Stimulated activated CD4-positive, alpha-beta T cell treated with anti-CD3 and anti-CD28 coated beads, Interleukin-15, amount 100 ng/mL, for 1 hour (primary cell): ENCODE measurements at places on chromosomes 5 and 9.

DNA sequence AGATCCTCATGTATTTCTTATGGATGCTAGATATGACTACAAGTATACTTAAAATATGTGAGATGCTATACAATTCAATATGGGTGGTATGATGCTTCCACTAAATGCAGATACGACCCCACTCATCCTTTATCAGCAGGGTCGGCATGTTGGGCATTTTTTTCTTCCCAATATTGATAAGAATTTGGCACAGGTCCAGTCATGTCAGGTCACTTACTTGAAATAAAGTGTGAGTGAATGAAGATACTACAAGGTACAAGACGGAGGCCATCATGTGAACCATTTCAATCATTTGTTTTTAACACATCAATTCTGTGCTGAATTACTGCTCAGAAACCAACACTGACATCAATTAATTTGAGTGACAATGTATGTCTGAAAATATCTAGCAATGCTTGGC, 146.9 kb upstream of the GNA14 start:
- no peak for DNase-seq

DNA sequence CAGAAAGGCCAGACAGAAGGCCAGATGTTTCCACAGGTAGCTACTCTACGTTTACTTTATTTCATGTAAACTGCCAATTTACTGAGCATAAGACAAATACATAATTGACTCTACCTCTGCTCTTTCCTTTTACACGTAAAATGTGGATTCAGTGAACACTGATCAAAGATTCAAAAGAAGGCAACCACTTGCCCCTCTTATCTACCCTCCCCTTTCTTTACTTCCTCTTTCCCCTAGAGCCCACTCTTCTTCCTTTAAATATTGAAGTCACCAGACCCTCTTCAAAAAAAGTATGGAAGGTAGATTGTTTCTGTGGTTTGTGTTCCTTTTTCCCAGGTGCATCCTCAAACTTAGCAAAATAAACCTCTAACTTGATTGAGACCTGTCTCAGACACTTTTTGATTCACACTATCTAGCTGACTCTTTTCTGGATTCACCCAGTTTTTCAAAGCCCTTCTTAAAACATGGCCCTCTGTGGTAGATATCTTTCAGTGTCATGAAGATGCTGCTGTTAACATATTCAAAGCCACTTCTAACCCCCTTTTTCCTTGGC, 6.7 kb downstream of the FAM114A2 start:
- no peak for DNase-seq

- DNase-seq: no peak
These were observed 343.7 kb downstream of the RAB3C start for GRCh38 chr5:58926541-58926935.

- DNase-seq: no peak
These were observed 27.4 kb upstream of the SAP30L start for GRCh38 chr5:154418344-154418820.

GRCh38 chr9:85339338-85339737, 402.4 kb downstream of the AGTPBP1 start:
- no peak for DNase-seq

GRCh38 chr5:159061834-159062474, 37.8 kb downstream of the EBF1 start:
- DNase-seq: no peak

DNA sequence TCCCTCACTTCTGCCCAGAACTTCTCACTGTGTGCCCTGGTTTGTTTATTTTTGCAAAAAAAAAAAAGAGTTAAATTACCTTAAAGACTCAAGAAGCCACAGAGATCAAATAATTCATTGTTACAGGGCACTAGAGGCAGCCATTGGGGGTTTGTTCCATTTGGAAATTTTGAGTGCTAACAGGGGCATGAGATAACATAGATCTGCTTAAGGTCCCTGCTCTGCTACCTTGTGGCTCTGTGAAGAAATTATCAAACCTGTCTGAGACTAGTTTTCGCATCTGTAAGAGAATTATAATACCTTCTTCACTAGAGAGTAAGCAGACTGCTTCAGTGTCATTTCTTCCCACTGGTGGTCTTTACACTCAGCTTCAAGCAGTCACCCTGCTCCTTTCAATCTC, 394 bp downstream of the TLR4 start:
- DNase-seq: no peak

DNA sequence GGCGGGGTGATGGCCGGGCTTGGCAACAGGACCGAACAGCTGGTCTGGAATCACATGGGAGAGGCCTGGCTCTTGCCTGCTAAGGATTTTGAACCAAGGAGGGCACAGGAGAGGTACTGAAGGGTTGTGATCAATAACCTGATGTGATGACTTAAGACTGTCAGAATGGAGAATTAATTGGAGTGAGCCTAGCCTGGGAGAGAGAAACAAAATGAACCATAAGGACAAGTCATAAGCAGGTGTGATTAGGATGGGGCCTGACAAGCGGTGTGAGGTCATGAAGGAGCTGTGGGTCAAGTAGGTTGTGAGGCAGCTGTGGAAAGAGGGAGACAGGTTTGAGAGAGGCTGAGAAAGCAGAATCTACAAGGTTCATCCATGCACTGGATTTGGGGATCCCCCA, 104.6 kb downstream of the MED10 start:
- no peak for DNase-seq

- no peak for DNase-seq
These were observed 1.0 kb upstream of the EFNA5 start for GRCh38 chr5:107671742-107672210.

- no peak for DNase-seq
These were observed 4.1 kb upstream of the SCAI start for GRCh38 chr9:125147401-125147951.

DNA sequence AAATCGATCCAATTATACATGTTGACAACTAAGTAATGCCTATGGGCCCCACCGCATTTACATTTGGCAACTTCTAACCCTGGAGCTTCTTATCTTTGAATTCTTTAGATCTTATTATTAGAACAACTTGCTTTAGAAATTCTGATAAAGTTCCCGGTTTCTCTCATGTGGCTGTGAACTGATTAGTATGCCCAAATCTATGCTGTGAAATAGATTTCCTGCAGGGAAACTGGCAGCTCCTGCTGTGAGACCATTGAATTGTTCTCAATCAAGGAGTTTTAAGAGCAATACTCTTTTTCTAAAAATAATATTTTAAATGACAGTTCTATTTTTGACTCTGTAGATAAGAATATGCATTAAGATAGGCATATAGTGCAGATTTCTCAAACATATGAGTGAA, 177.5 kb downstream of the GABRB2 start:
- no peak for DNase-seq

DNA sequence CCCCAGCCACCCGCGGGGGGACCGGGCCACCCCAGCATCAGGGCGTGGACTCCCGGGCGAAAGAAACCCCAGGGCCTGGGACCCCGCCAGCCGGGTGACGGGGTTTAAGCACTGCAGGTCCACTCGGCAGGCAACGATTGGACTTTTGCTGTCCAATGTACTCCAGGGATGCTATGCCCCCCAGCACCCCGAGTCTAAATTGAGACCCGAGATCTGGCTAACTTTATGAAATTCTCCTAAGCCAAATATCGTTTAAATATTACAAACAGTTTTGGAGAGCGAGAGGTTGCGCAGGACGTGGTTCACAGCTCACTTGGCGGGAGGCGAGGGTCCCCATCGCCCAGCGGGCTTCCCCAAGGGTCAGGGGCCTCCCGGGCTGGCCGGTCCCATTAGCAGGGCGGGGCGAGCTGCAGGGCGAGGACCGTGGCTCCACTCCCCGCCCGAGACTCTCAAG, 384 bp upstream of the MRPS2 start:
- no peak for DNase-seq

DNA sequence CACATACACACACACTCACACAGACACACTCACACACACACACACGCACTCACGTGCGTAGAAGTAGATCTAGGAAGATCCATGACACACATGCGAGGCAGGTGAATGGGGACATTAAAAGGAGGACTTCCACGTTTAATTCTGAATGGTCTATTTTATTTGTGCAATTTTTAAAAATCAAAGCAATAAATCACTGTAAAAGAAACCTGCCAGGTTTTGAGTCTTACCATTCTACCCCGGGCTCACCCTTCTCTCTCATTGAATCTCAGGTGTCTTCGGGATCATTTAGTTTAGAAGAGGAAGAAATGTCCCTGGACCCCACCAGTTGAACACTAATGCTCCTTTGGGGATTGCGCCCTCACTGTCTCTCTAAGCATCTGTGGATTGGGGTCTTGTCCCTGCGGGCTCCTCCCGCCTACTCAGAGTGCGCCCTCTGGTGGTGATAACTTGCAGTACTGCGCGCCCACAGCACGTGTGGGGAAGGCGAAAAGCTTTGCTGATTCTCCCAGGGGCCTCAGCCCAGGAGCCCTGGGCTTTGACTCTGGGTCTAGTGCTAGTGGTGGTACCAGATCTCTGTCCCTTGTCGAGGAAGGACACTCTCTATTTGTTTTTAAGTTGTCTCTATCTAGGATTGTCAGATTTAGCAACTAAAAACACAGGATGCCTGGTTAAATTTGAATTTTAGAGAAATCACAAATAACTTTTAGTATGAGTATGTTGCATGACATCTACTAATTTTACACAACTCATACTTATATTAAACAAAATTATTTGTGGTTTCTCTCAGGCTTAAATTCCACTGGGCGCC, 34.8 kb downstream of the BOD1 start:
- DNase-seq: no peak

GRCh38 chr5:56616454-56617160, 198.7 kb upstream of the MAP3K1 start:
- DNase-seq: no peak
